Aorta (tissue), 5 donors: ENCODE measurements at places on chromosomes 5 and 9.
A peak's percentile ranks its signal among the peaks of the same experiment; 100 is the strongest.

DNA sequence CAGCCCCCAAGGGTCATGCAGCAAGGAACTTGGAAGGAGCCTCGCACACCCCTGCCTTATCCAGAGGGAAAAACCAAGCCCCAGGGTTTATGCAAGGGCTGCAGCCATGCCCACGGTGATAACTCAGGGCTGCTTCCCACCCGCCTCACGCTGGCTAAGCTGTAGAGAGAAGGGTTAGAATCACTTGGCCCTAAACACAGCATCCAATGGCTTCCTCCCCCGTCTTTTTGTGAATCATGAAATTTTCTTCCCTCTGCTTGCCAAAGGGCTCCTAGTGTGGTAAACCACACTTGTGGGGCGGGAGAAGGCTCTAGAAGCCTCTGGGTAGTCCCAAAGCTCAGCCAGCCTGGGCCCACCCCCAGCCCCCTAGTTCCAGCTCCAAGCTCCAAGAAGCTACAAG lies 55.9 kb upstream of the ORM1 start:
- DNase-seq = no peak

- no peak for DNase-seq
Observed at GRCh38 chr9:2321523-2322148, 300.0 kb upstream of the VLDLR start.

DNA sequence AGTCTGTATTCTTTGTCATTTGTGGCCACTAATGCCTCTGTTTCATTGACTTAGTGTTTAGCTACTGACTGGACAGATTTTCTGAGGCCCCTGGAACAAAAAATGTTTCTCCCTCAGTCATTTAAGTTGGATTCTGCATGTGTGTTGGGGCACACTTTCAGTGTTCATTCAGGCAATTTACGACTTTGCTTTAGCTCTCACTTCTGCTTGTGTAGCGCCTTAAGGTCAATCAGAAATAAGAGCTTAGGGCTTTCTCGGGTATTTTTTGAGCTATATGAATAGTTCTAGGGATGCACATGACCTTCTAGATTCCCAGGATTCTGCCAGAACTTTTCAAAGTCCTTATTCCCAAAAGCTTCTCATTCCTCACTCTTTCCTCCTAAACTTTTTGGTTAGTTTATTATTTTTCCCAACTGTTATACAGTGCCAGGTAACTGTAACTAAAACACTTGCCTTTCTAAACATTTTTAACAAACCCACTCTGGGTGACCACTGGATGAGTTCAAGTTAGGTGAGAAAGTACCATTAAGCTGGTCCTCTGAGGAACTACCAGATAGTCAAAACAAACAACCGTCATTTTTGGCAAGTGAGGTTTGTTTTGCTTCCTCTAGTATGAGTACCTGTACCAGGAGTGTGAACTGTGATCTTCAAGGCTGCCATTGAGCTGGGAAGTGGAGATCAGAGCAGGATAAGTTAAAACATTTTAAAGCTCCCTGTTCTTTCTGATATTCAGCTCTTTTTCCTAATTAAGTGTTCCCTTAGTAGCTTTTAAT lies 571.3 kb upstream of the TLE4 start:
- DNase-seq = no peak

DNA sequence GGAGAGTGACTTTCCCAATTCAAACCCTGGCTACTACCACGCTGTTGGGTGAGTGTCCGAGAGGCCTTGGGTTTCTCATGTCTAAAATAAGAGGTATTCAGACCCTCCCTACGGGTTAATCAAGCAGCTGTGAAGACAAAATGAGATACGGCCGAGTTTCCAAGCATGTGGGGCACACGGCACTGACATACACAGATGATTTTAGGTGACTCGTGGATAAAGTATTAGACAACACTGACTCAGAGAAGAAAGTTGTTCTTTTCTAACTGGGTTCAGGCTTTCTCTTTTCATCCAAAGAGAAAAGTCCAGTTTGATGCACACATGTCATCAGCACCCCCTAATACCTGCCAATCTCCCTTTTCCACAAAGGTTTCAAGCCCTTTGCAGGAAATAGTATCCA lies 15.6 kb downstream of the FOXI1 start:
- DNase-seq = no peak

DNA sequence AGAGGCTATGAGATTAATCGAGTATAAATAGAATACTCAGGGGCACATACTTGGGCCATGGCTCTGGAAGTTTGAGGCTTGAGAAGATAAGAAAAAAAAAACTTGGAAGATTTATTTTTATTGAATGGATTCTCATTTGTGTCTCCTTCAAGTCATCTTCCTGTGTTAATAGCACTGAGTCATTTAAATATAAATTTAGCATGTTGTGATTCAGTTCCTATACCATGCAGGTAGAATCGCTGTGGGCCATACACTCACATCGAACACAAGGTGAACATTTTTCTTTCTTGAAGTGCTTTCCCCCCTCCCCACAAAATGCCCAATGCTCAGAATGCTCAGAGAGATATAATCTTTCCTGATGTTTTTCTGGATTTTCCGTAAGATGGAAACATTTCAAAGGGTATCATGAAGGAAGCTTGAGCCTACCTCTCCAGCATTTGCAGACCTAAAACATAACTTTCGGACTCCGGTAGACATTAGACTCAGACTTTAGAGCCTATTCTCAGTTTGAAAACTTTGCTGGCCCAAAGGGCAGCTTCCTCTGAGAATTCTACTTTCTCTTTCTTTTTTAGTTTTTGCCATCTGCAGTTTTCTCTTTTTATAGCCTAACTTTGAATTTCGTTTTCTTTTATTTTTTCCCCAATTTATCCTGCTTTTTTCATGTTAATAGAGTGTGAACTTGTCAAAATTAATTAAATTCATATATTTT lies 737.6 kb upstream of the NUDT12 start:
- no peak for DNase-seq

GRCh38 chr9:84677080-84677479 lies 7.6 kb downstream of the NTRK2 start:
- DNase-seq = no peak

GRCh38 chr9:17134396-17135294 lies at the start of gene CNTLN:
Gene CNTLN, plus strand, starts transcription at chr9:17135040. Its CDS starts 26 bp downstream, at chr9:17135066.
- peak; percentile 99 for DNase-seq
